NCI-H1048 (cell line): ENCODE measurements at places on chromosomes 16 and 17.

GRCh38 chr16:57798267-57798810, 4.0 kb downstream of the KIFC3 start:
- DNase-seq = no peak

GRCh38 chr16:86270696-86271095, 239.6 kb upstream of the FOXF1 start:
- DNase-seq = no peak

- DNase-seq = no peak
Observed at GRCh38 chr17:36890398-36891168, 46.7 kb upstream of the LHX1 start.

DNA sequence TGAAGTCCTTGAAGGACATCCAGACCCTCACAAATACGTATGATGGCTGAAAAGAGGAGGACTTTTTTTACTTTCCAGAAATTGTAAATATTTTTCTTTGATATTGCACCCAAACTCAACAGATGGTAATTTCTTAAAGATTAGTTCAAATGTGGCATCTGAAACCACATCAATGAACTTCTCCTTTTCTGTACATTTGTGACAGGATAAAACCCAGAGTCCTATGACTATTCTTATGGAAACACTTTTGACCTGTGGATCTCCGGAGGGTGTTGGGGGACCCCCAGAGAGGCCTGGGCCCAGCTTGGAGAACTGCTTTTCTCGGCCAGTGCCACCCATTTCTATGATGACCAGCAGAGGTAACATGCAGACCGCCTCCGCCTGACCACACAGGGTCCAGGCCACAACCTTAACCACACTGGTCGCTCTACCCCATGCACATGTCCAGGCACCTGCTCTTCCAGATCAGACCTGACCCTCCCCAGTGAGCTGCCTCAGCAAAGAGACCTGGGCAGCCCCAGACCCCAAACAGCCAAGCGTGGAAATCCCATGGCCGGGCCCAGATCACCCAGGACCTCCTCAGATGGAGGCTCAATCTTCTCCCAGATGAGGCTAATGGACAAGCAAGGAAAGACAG, 22.7 kb downstream of the RPH3AL start:
- no peak for DNase-seq

GRCh38 chr16:58085171-58085570, 44.0 kb downstream of the CFAP20 start:
- no peak for DNase-seq

- no peak for DNase-seq
Observed at GRCh38 chr16:79269211-79269863, 331.2 kb downstream of the MAF start.
